Aorta (tissue), 5 donors: ENCODE measurements at places on chromosomes 7 and 10. TPM values are rescaled to one million over a fixed set of nuclear protein-coding genes. Genes with fewer than 3 reads are reported as not detected.

- H3K27me3 ChIP-seq: no peaks in the 10 kb centered on the region
- no peak overlapping the region for H3K27ac ChIP-seq
- H3K4me1 ChIP-seq: no peaks in the 10 kb centered on the region
- no peaks in the 10 kb centered on the region for H3K36me3 ChIP-seq
Measured at GRCh38 chr10:93293999-93294398, 188.1 kb downstream of the MYOF start.

GRCh38 chr7:124398937-124399552, 366.2 kb upstream of the TMEM229A start:
- DNase-seq: no peak
- H3K36me3 ChIP-seq: no peaks in the 10 kb centered on the region
- no peak overlapping the region for H3K27ac ChIP-seq
- no peak overlapping the region for H3K4me3 ChIP-seq

DNA sequence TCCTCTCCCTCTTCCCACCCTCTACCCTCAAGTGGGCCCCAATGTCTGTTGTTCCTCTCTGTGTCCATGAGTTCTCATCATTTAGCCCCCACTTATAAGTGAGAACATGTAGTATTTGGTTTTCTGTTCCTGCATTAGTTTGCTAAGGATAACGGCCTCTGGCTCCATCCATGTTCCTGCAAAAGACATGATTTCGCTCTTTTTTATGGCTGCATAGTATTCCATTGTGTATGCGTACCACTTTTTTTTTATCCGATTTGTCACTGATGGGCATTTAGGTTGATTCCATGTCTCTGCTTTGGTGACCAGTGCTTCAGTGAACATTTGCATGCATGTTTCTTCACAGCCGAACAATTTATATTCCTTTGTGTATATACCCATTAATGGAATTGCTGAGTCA, 51.7 kb upstream of the ATP6V0A4 start:
- no peak overlapping the region for H3K27ac ChIP-seq
- H3K4me1 ChIP-seq: no peaks in the 10 kb centered on the region
- DNase-seq: no peak
- no peaks in the 10 kb centered on the region for H3K27me3 ChIP-seq
- H3K36me3 ChIP-seq: peaks cover 5% of the 10 kb centered on the region

DNA sequence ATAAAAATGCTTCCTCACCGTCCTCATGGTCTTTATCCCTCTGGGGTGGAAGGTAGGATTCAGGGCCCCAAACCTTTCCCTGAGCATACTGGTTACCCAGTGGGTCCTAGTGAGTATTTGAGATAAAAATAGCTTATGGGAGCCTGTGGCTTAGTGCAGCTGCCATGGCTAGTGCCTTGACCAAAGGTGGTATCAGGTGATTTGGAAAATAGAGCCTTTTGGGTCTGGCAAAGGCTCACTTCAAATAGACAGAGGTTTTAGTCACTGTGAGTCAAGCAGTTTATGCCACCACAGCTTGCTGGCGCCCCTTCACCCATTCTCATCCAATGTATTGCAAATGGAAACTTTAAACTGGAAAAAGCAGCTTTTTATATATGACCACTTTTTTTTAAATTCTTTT, 30.4 kb downstream of the PLAU start:
- no peaks in the 10 kb centered on the region for H3K36me3 ChIP-seq
- no peak overlapping the region for H3K4me3 ChIP-seq
- H3K4me1 ChIP-seq: no peaks in the 10 kb centered on the region
- no peak for DNase-seq

DNA sequence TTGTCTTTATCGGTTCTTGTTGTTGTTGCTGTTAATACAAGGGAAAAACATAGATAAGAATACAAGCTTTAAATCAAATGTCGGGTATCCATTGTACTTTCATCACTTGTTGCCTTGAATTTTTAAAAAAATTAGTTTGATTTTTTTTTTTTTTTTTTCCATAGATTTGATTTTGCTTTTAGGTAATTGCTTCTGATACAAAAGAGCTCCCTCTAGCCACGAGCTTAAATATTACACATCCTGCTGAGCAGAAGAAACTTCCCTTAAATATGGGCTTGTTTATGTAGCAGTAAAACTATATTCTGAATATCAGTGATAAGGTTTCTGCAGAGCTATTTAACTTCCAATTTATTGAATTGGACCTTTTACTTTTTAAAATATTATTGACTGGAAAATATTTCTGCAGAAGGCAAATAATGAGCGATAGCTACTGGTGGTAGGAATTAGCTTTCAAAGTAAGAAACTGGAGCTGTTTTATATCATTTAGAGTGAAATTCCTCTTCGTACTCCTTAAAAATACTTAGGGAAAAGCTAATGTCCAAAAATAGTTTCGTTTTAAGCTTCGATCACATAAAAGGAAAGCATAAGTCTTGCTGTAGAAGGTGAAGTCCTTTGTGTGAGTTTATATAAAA, 216.9 kb downstream of the POLR1F start:
- H3K27me3 ChIP-seq: no peaks in the 10 kb centered on the region
- H3K36me3 ChIP-seq: no peaks in the 10 kb centered on the region
- DNase-seq: no peak
- H3K27ac ChIP-seq: no peak overlapping the region

DNA sequence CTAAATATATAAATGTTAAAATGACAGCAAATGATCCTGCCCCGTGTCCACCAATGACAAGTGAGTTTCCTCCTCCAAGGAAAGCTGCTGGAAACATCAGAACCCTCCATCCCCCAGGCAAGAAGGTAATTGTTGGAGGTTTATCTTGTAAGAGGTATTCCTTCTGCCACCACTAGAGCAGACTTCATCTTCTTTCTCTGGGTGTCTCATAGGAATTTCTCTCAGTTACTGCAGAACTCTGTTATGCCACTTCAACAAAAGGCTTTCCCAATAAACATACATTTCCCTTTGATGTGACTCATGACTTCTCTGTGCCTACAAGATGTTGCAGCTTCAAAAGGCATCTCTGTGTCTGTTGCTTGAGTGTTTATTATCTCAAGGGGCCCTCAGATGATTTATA, 279.1 kb downstream of the BMPER start:
- no peak for DNase-seq
- H3K27me3 ChIP-seq: no peaks in the 10 kb centered on the region
- H3K4me3 ChIP-seq: no peak overlapping the region
- H3K27ac ChIP-seq: no peak overlapping the region
- H3K36me3 ChIP-seq: no peaks in the 10 kb centered on the region
- H3K4me1 ChIP-seq: no peaks in the 10 kb centered on the region

GRCh38 chr7:157046681-157047080, 36.2 kb upstream of the MNX1 start:
- no peaks in the 10 kb centered on the region for H3K27me3 ChIP-seq
- H3K4me1 ChIP-seq: no peaks in the 10 kb centered on the region
- no peak overlapping the region for H3K27ac ChIP-seq

DNA sequence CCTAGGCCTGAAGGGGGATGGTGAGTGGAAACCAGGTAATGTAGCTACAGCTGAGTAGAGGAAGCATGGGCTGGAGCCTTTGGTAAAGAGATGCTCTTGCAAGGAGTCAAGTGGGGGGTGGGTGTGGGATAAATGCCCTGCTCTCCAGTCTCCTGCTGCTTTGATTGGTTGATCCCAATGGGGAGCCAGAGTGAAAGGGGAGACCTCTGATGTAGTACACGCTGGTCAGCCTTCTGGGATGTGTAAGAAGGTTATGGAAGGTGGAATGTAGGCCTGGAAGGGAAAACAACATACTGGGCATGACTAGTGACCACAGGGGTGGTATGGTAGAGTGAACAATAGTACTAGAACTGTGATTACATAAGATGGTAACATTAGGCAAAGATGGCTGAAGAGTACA, 44.3 kb downstream of the TET1 start:
- no peak overlapping the region for H3K27ac ChIP-seq
- no peaks in the 10 kb centered on the region for H3K36me3 ChIP-seq
- H3K4me1 ChIP-seq: peaks cover 2% of the 10 kb centered on the region
- no peaks in the 10 kb centered on the region for H3K27me3 ChIP-seq

- H3K4me1 ChIP-seq: no peaks in the 10 kb centered on the region
- no peaks in the 10 kb centered on the region for H3K36me3 ChIP-seq
- no peak for DNase-seq
- H3K27ac ChIP-seq: no peak within 1 kb of the TSS
- H3K27me3 ChIP-seq: no peaks in the 10 kb centered on the region
Measured at GRCh38 chr10:43076876-43077420, at the start of gene RET. TSS of gene RET (plus strand) at chr10:43077069. CDS start at chr10:43077259, 190 bp downstream.

GRCh38 chr7:13748998-13749397, 240.5 kb downstream of the ETV1 start:
- DNase-seq: no peak
- no peak overlapping the region for H3K4me3 ChIP-seq
- H3K4me1 ChIP-seq: no peaks in the 10 kb centered on the region

- no peaks in the 10 kb centered on the region for H3K27me3 ChIP-seq
- DNase-seq: no peak
- H3K4me3 ChIP-seq: no peak overlapping the region
- H3K4me1 ChIP-seq: no peaks in the 10 kb centered on the region
- H3K27ac ChIP-seq: no peak overlapping the region
- no peaks in the 10 kb centered on the region for H3K36me3 ChIP-seq
Measured at GRCh38 chr7:74329225-74329624, 40.0 kb downstream of the CLIP2 start.

The GJC3 gene
- total RNA-seq: 0.57 TPM

The ARID5B gene
- total RNA-seq: 66.2 TPM

The POLD2 gene
- 49.5 TPM for total RNA-seq

The C7orf25 gene
- total RNA-seq: 3.2 TPM

The CTTNBP2 gene
- 15.9 TPM for total RNA-seq

The TSPAN33 gene
- total RNA-seq: 16.5 TPM

The CEP55 gene
- total RNA-seq: 1.4 TPM

The CHRM2 gene
- not detected for total RNA-seq

The STOX1 gene
- total RNA-seq: 0.27 TPM

The GIMAP5 gene
- total RNA-seq: 18.8 TPM

The OPN1SW gene
- total RNA-seq: not detected

The CCDC172 gene
- total RNA-seq: not detected

The PNLIPRP2 gene
- not detected for total RNA-seq

The PIK3AP1 gene
- total RNA-seq: 23.4 TPM
